ENCODE measurements at places on chromosomes 4 and X. TPM values are rescaled to one million over a fixed set of nuclear protein-coding genes. Genes with fewer than 3 reads are reported as not detected.

The PAGE1 gene
- total RNA-seq, result not detected

The KCTD8 gene
- 0.85 TPM for total RNA-seq

The SLC6A14 gene
- total RNA-seq, result 1.4 TPM

The PARM1 gene
- 1.9 TPM for total RNA-seq

The MAGED4B gene
- total RNA-seq, result 6.0 TPM

The ETDB gene
- total RNA-seq, result not detected

The TCEAL2 gene
- not detected for total RNA-seq

The MAGEH1 gene
- total RNA-seq, result 11.1 TPM

Measured in esophagus squamous epithelium (tissue), 5 donors.